ENCODE measurements at places on chromosomes 4 and X. TPM values are rescaled to one million over a fixed set of nuclear protein-coding genes. Genes with fewer than 3 reads are reported as not detected.

Gene F9
- not detected for total RNA-seq

GRCh38 chrX:154028502-154029184 is 8.9 kb upstream of the IRAK1 start:
- H3K4me3 ChIP-seq = no peak overlapping the region
- no peaks in the 10 kb centered on the region for H3K27me3 ChIP-seq
- DNase-seq = no peak

Gene CD38
- total RNA-seq = 9.0 TPM

- H3K27ac ChIP-seq = no peak overlapping the region
- no peaks in the 10 kb centered on the region for H3K27me3 ChIP-seq
- no peak overlapping the region for H3K4me3 ChIP-seq
- DNase-seq = no peak
These were observed 117.0 kb downstream of the DCK start for GRCh38 chr4:71110499-71110898.

- no peak for DNase-seq
- no peak overlapping the region for H3K27ac ChIP-seq
- no peaks in the 10 kb centered on the region for H3K36me3 ChIP-seq
- no peak overlapping the region for H3K4me3 ChIP-seq
- no peaks in the 10 kb centered on the region for H3K27me3 ChIP-seq
These were observed 185.5 kb upstream of the CPEB2 start for GRCh38 chr4:14816623-14817261.
